ENCODE measurements at places on chromosomes 5 and 9. TPM values are rescaled to one million over a fixed set of nuclear protein-coding genes. Genes with fewer than 3 reads are reported as not detected.

GRCh38 chr9:109482391-109482916, 15.7 kb downstream of the PTPN3 start:
- DNase-seq, result no peak
- H3K27ac ChIP-seq, result no peak overlapping the region
- no peaks in the 10 kb centered on the region for H3K27me3 ChIP-seq
- no peak overlapping the region for H3K4me3 ChIP-seq
- no peaks in the 10 kb centered on the region for H3K36me3 ChIP-seq

GRCh38 chr5:3377176-3377575, 218.5 kb upstream of the IRX1 start:
- no peaks in the 10 kb centered on the region for H3K27me3 ChIP-seq
- H3K27ac ChIP-seq, result no peak overlapping the region
- H3K36me3 ChIP-seq, result no peaks in the 10 kb centered on the region
- no peaks in the 10 kb centered on the region for H3K4me1 ChIP-seq

- no peak for DNase-seq
- no peaks in the 10 kb centered on the region for H3K36me3 ChIP-seq
- H3K4me1 ChIP-seq, result no peaks in the 10 kb centered on the region
- H3K4me3 ChIP-seq, result no peak overlapping the region
- no peaks in the 10 kb centered on the region for H3K27me3 ChIP-seq
Observed at GRCh38 chr5:145437627-145438026, 397.5 kb downstream of the PRELID2 start.

DNA sequence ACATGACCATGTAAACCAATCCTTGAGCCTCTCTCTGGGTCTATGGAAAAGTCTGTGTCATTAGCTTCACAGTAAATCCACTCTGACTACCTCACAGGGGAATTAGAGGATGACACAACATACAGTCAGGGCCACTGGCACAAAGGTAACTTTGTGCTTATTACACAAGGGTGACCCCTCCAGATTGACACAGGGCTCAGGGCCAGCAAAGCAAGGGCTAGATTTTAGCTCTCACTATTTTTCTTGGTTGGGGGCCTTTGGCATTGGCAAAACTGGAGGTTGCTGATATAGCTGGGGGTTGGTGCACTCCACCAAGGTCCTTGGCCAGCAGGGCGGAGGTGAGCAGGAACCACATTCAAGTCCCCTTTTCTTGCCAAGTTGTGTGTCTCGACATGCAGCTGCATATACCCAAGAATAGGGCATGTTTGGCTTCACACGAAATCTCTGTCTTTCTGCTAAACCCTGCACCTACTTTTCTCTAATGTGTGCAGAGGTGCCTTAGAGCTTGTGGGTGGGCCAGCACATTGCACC, 15.2 kb upstream of the OSMR start:
- no peak overlapping the region for H3K4me3 ChIP-seq
- H3K4me1 ChIP-seq, result peaks cover 25% of the 10 kb centered on the region
- H3K27me3 ChIP-seq, result no peaks in the 10 kb centered on the region
- DNase-seq, result no peak
- no peak overlapping the region for H3K27ac ChIP-seq
- no peaks in the 10 kb centered on the region for H3K36me3 ChIP-seq

DNA sequence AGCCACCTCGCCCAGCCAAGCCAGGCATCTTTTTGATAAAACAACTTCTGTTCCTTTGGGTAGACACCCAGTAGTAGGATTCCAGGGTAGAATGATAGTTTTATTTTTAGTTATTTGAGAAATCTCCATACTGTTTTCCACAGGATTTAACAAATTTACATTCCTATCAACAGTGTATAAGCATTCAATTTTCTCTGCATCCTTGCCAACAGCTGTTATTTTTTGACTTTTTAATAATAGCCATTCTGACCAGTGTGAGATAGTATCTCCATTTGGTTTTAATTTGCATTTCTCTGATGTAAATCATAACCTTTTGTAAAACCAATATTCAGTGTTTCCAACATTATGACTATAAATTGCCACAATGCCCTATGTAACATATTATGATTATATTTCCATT, 28.2 kb upstream of the CCNB1 start:
- H3K27me3 ChIP-seq, result no peaks in the 10 kb centered on the region
- no peak overlapping the region for H3K27ac ChIP-seq
- no peaks in the 10 kb centered on the region for H3K36me3 ChIP-seq

The TAF11L5 gene
- total RNA-seq, result not detected

DNA sequence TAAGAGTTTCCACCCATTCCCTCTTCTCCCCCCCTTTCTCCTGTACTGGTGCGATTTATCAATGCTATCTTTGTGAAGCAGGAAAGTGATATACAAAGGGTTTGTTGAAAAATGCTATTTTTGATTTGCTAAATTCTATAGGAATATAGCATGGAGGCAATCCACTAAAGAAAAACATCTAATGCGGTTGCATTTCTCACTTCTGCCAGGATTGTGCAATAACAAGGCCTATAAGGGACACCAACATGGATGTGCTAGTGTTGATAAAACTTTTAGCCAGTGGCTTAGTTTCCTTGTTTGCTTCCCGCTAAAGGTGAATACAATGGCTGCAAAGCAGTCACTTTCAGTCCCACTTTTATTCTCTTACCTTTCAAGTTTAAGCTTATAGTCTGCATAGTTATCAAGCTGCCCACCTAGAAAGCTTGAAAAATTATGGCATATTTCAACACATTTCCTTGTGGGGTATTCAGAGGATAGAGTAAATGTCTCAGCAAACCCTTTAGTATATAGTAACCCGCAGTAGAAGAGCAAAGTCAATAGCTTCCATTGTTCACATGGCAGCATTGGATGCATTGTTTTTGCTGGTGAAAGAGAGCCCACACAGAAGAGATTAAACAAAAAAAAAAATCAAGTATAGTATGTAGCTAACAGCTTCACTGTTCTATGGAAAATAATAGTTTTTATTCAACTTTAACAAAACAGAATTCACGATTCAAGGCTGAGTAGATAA, 674.6 kb upstream of the SEMA6A start:
- H3K4me3 ChIP-seq, result no peak overlapping the region
- no peaks in the 10 kb centered on the region for H3K4me1 ChIP-seq
- no peaks in the 10 kb centered on the region for H3K27me3 ChIP-seq
- no peak for DNase-seq

- H3K4me1 ChIP-seq, result peaks cover 25% of the 10 kb centered on the region
- no peak for DNase-seq
- H3K36me3 ChIP-seq, result no peaks in the 10 kb centered on the region
Observed at GRCh38 chr5:102921341-102922044, 166.4 kb downstream of the PAM start.
